Neural progenitor cell (in vitro differentiated cells): ENCODE measurements at places on chromosomes 12 and 14. TPM values are rescaled to one million over a fixed set of nuclear protein-coding genes. Genes with fewer than 3 reads are reported as not detected.

NCAPD2 gene
- total RNA-seq, result 113 and 120 TPM in 2 replicates

ANKRD52 gene
- 9.1 and 18.1 TPM in 2 replicates for total RNA-seq

GARIN6 gene
- total RNA-seq, result not detected in 2 replicates

LYZ gene
- total RNA-seq, result 0.68 TPM in 1 of 2 replicates, not detected in the other

TRIM9 gene
- total RNA-seq, result 1.3 and 2.3 TPM in 2 replicates
